ENCODE measurements at places on chromosomes 16 and 17.

GRCh38 chr16:87295259-87295658 is 21.9 kb downstream of the C16orf95 start:
- DNase-seq = peak; percentile 25

- no peak for DNase-seq
These were observed 51.2 kb upstream of the CHMP6 start for GRCh38 chr17:80940171-80941123.

DNA sequence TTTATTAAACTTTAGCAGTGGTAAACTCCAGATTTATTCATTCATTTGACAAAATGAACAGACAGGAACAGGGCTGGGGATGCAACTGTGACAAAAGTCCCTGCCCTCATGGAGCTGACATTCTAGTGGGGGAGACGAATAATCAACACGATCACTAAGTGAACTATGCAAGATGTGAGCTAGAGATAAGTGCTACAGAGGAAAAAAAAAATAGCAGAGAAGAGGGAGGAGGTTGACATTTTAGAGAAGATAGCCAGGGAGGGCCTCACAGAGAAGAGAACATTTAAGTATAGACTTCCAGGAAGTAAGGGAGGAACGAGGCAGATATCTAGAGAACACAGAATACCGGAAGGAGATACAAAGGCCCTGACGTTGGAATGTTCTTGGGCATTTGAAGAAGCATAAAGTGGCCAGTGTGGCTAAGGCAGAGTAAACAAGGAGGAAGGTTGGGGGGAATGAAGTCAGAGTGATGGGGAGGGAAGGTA is 17.9 kb upstream of the AP1G1 start:
- DNase-seq = no peak

DNA sequence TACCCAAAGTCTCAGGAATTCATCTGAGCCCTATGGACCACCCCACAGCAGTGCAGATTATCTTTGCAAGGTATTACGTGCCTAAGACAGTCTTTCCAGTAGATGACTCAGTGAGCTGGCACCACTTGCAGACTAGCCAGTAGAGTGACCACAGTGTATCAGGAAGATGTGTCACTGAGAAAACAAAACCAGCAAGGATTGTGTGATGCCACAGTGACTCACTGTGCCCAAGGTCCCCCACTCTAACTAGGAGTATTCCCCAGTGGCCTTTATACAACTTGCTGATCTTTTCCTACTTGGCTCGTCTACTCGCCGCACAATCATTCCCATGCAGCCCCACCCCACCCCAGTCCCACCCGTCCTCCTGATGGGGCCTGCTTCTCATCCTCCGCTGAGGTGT is 26.8 kb upstream of the PRKCA start:
- peak; percentile 96 for DNase-seq

DNA sequence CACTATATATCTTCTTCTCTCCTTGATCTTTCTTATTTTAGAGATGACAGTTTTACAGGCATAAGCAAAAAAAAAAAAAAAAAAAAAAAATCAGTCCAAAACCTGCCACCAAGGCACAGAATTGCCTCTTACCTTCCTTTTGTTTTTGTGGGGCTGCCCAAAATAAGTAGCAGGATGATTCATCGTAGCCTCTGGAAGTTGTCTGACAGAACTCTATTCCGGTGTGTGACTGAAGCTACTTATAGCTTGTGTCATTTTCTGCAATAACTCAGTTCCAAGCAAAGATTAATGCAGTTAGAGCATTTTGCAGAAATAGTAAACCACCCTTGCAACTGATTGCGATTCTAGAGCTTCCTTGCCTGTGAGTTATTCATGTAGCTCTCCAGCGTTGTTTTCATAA is 186.8 kb downstream of the KIF2B start:
- DNase-seq = no peak

DNA sequence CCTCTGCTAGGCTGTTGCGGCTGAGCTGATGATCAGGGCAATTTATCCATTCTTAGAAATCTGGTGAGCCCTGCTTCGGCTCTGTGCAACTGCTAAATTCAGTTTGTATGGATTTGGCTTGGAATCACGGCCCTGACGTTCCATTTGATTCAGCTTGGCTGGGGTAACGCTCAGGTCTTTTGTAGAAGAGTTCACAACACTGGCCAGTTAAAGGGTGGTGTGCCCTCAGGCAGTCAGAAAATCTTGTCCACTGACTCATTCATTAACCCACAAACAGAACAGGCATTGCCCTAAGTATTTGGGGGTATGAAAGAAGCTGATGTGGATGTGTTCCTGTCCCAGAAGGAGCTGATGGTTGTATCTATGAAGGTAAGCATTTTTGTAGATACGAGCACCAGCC is 53.9 kb downstream of the GNAO1 start:
- DNase-seq = peak; percentile 75

- DNase-seq = no peak
These were observed 399.8 kb downstream of the SLC39A11 start for GRCh38 chr17:72692676-72693075.
